ENCODE measurements at places on chromosomes 16 and 17.
A peak's percentile ranks its signal among the peaks of the same experiment; 100 is the strongest.

DNA sequence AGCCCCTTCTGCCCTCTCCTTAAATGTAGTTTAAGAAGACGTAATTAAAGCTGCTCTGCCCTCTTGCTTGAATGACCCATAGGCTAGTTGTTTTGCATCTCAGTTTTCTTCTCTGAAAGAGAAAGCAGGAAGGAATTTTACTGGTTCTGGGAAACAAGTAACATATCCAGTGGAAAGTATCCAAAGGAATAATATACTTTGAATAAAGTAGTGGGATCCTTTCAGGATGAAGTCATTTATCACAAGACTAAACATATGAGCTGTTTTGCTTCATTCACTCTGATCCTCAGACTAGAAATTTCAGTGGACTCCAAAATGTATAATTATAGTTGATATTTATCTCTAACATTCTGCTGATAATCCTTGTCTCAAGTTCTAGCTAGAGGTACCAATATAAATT, 1297.6 kb upstream of the GOT2 start:
- DNase-seq: peak; percentile 24

GRCh38 chr17:4482338-4483011, 16.2 kb upstream of the SPNS2 start:
- no peak for DNase-seq

DNA sequence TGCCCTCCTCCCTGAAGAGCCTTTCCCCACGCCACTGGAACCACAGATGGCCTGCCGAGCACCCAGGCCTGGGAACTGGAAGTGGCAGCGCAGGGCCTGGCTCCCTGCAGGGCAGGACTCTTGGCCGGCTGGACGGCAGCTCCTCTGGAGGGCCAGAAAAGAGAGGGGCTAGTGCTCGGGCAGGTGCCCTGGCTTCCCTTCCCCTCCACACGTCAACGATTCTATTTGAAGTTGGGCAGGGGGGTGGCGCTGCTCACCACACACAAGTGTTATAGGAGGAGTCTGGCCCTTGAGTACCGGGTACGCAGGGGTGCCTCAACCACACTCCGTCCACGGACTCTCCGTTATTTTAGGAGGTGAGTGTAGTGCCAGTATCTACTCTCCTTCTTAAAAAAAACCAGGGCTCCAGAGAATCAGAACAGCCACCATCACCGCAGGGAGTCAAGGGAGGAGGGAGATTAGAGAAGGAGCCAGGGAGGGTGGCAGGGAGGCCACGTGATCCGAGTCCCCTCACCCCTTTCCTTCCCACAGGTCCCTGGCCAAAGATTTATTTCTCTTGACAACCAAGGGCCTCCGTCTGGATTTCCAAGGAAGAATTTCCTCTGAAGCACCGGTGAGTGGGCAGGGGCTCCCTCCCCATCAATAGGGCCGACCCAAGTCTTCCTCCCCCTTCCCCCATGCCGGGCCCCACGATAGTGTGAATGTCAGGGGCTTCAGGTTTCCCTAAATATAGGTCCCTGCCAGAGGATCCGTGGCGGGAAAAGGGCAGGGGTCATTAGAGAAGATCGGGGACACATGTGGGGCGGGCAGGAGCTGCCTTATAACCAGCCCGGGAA, 1.4 kb upstream of the ALDOA start:
- peak; percentile 46 for DNase-seq

DNA sequence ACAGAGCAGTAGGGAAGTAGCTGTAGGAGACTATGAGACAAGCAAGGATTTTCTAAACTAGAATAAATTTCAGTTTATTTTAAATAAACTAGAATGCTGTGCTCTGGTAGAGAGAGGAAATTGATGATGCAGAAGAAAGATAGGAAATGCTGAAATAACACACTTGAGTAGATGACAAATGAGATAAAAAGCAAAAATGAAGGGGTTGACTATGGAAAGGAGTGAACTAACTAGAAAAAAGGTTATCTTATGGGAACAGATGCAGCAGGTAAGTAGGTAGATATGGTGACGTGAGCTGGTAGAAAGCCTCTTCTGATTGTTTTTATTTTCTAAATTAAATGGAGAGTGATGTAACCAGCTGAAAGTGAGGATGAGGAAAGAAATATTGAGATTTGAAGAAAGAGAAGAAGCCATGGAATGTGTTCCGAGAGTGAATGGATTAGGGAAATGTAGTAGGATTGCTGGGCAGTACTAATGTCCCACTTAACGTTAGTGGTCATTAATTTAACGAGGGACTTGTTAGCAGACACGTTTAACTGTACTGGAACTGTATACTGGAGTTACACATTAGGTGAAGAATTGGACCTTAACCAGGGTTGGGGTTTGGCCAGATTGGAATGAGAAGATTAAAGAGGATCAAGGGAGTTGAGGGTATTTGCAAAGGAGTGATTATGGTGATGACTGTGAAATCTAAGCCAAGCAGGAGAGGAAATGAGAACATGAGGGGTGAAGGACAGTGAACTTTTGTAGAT, 196.5 kb downstream of the TANC2 start:
- DNase-seq: no peak

DNA sequence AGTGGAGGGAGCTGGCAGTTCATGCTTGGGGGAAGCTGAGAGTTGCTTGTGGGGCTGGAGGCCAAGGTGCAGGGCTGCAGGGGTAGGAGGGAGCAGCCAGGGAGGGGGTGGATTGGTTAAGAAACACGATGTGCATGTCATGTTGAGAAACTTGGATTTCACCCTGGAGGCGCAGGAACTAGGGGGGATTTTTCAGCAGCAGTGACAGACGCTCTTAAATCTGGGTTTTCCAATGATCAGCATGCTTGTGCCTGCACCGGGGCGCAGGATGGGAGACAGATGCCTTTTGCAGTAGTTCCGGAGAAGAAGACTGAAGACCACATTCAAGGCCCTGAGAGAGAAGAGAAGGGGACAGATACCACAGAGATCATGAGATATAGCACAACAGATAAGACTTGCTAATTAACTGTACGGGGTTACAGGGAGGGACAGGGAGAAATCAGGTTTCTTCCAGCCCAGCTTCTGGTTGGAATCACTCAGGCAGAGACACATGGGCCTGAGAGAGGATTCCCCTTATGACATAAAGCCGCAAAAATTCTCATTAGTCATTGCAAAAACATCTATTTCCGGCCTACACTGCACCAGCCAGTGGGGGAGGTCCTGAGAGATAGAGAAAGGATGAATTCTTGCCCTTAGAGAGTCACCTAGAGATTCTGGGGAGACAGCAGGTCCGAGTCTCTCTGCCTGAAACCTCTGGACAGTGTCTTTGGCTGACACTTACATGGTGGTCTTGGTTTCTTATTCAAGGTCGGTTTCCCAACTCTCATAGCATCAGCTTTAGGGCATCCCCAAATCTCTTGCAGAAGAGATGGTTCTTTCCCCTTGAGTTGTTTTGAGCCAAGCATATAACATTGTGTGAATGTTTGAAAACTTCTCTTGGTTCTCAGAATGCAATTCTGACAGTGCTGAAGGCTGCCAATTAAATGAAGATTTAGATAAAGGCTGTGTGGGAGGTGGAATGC, 27.1 kb downstream of the CDH13 start:
- peak; percentile 96 for DNase-seq

- DNase-seq: no peak
Observed at GRCh38 chr16:68744744-68745280, 7.7 kb downstream of the CDH1 start.

DNA sequence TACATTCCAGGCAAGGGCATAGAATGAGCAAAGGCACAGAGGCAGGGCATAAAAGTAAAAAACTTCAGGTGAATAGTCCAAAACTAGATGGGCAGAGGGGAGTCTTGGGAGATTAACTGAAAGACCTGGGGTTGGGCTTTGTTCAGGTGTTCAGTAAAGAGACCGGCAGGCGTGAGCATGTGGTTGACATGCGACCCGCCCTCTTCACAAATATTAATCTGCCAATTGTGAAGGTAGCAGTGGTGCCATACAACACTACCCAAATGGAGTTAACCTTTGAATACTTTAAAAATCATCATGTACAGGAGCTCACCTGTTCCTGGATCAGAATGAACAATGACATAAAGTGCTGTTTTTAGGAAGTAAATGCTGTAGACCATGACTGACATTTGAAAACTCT, 225.5 kb downstream of the LGALS9B start:
- no peak for DNase-seq

DNA sequence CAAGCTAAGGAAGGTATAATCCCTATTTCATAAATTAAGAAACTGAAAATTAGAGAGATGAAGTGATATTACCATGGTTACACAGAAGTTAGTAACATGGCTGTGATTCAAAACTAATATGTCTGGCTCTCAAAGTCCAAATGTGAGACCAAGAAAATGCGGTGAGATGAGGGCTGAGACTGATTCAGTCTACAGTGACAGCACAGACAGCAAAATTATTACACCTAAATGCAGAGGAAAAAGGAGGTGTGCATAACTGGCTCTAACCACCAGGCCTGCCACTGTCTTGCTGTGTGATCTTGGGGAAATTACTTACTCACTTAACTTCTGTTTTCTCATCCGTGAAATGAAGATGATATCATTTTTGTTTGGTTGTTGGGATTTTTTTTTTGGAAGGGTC, 270.0 kb upstream of the SOX9 start:
- DNase-seq: no peak

DNA sequence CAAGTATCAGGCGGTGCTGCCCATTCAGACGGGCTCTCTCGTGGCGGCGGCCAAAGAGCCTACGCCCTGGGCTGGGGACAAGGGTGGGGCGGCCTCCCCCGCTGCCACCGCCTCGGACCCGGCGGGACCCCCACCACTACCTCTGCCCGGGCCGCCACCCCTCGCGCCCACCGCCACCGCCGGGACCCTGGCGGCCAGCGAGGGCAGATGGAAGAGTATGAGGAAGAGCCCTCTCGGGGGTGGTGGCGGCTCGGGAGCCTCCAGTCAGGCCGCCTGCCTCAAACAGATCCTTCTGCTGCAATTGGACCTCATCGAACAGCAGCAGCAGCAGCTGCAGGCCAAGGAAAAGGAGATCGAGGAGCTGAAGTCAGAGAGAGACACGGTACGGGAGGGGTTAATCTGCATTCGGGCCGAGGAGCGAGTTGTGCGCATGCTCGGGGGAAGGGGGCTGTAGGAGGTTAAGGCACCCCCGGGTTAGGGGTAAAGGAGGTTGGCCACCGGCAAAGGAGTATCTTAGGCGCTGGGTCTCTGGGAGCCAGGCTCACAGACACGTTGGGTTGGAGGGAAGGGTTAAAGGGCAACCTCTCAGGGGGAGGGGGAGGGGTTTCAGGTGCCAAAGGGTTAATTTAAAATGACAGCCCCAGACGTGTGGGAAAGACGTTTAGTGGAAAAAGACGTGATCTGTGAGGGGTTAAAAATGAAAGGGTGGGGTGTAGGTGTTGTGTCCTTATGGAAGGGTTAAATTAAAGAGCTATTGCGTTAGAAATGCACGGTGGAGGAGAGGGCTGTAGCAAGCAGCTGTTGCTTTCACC, 1.4 kb downstream of the MSL1 start:
- peak; percentile 44 for DNase-seq

- peak; percentile 84 for DNase-seq
Observed at GRCh38 chr17:17837380-17837821, 615 bp upstream of the SREBF1 start.

GRCh38 chr17:39527220-39527813, 66.0 kb downstream of the CDK12 start:
- DNase-seq: no peak
